ENCODE measurements at places on chromosomes 1 and 21. TPM values are rescaled to one million over a fixed set of nuclear protein-coding genes. Genes with fewer than 3 reads are reported as not detected.

GRCh38 chr1:226491093-226491850 is 57.3 kb upstream of the STUM start:
- H3K27ac ChIP-seq = no peak overlapping the region
- no peak for DNase-seq
- no peak overlapping the region for H3K4me3 ChIP-seq

DNA sequence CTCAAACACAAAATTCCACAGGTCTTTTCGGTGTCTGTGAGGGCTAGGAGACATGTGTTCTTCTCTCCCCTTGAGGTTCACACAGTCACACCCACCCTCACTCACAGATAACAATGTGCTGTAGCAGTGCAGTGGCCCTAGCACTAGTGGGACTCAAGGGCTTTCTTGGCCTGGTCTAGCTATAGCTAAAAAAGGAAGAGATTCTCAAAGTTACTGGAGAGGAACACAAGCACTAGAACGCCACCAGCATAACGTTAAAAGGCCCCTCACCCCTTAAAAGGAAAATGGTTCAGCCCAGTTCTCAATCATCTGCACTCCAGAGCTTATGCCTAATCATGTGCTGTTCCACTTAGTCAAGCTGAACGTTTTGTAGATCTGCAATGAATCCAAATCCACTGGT is 39.5 kb downstream of the RGS8 start:
- H3K4me1 ChIP-seq = no peaks in the 10 kb centered on the region
- no peak overlapping the region for H3K4me3 ChIP-seq
- DNase-seq = no peak
- no peak overlapping the region for H3K27ac ChIP-seq
- H3K27me3 ChIP-seq = no peaks in the 10 kb centered on the region

GRCh38 chr1:217449370-217449769 is 181.5 kb downstream of the GPATCH2 start:
- H3K4me1 ChIP-seq = no peaks in the 10 kb centered on the region
- DNase-seq = no peak
- no peak overlapping the region for H3K27ac ChIP-seq
- no peak overlapping the region for H3K4me3 ChIP-seq

Gene TMEM82
- not detected for total RNA-seq

All from sigmoid colon (tissue), 7 donors.